ENCODE measurements at places on chromosomes 6 and 20. TPM values are rescaled to one million over a fixed set of nuclear protein-coding genes. Genes with fewer than 3 reads are reported as not detected.

CTCFL gene
- 0.20 TPM for polyA plus RNA-seq

GGTLC1 gene
- polyA plus RNA-seq, result not detected

FAM83B gene
- not detected for polyA plus RNA-seq

PRSS16 gene
- polyA plus RNA-seq, result 6.5 TPM

SEMG1 gene
- polyA plus RNA-seq, result not detected

SLC17A1 gene
- not detected for polyA plus RNA-seq

NRSN1 gene
- polyA plus RNA-seq, result not detected

PAK5 gene
- polyA plus RNA-seq, result not detected

C4A gene
- polyA plus RNA-seq, result 0.40 TPM

PRDM1 gene
- polyA plus RNA-seq, result 13.6 TPM

STX11 gene
- polyA plus RNA-seq, result 37.7 TPM
